ENCODE measurements at places on chromosomes 4 and X. TPM values are rescaled to one million over a fixed set of nuclear protein-coding genes. Genes with fewer than 3 reads are reported as not detected.
A peak's percentile ranks its signal among the peaks of the same experiment; 100 is the strongest.

Gene FLNA
- total RNA-seq: 832 TPM

Gene RTL3
- not detected for total RNA-seq

Gene MAGIX
- 2.7 TPM for total RNA-seq

Gene ADH1C
- total RNA-seq: not detected

Gene SLC9B1
- total RNA-seq: not detected

Gene AMBN
- not detected for total RNA-seq

Gene SPANXD
- total RNA-seq: not detected

Gene P2RY4
- 0.20 TPM for total RNA-seq

- DNase-seq: peak; percentile 43
Observed at GRCh38 chr4:184097241-184097605, 120.5 kb downstream of the ENPP6 start.

DNA sequence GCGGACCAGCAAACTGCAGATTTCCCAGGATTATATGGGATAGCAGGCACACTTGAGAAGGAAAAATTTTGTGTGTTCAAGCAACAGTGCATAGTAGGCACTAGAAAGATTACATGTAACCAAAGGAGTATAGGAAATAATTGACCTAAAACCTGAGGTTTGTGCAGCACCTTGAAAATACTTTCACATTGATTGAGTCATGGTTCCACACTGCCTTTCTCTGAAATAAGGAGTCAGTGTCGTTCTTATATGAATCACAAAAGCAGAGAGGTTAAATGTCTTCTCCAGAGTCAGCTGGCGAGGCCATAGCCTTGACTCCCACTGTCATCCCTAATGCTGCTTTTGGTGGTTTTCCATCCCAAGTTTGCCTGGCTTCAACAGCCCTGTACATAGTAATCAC, 138.9 kb downstream of the SOWAHB start:
- DNase-seq: no peak

DNA sequence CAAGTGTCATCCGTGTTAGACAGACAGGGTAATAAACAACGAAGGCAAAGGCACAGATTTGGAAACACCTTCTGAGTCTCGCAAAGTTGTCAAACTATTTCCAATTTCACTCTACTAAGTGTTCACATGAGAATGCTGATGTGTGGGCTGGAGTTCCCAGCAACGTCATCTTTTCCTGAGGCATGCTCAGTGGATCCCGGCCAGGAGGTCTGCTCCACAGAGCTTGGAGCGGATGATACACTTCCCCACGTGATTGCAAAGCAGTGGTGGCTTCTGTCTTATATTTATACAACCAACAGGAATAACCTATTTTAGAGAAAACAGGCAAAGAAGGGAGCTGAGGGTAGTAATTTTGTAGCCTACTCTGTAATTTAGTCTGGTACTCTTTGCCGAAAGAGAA, 40.1 kb upstream of the PDK3 start:
- DNase-seq: no peak

GRCh38 chrX:15350329-15350996, 15.1 kb upstream of the PIGA start:
- DNase-seq: no peak

DNA sequence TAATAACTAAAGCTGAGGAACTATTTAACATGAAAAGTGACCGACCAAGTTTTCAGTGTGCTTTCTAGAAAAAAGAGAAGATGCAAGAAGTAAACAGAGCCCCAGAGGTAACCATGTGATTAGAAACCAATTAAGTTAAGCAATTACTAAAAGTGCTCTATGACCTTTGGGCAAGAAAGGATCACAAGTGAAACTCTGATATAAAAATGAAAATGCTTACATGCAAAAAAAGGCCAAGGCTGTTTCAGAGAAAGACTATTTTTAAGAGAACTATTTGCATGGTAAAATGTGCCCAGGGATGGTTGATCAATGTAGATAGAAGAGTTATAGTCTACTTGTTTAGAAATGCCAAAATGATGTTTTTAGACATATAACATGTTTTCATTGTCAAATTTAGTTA, 22.0 kb downstream of the KLHL15 start:
- DNase-seq: no peak

- no peak for DNase-seq
Observed at GRCh38 chr4:14233126-14233525, 605.6 kb upstream of the BOD1L1 start.

DNA sequence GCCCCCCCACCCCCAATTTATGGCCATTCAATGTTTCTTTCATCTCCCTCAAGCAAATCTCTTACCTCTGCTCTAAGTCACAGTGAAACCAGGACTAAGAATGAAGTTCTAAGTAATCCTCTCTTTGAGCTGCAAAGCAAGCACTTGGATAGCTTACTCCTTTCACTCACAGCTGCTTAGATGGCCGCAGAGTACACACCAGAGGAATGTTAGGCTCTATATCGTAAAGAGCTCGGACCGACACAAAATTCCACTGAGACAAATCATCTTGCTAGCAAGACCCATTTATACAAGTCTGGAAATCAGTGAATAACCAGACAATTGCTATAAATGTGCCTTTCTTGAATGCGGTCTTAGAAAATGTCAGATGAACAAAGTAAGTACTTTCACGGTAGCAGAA, 135.0 kb downstream of the IDS start:
- DNase-seq: no peak

- DNase-seq: no peak
Observed at GRCh38 chrX:112818114-112819007, 22.3 kb downstream of the AMOT start.

DNA sequence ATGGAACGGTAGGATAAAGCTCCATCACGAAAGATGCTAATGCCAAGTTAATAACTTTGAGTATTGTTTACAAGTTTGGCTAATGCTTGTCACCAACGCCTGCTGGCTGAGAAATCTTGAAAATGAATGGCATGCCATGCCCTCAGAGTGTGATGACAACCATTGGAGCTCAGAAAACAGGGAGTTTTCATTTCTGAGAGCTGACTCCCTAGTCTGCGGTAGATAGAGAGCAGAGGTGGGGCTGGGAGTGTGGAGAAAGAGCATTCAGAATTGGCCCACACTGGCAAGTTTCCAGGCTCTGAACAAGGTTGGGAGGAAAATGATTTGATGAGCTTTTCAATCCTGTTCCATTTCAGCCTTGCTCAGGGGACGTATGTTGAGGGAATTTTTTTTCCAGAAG, 183.9 kb downstream of the CPEB2 start:
- no peak for DNase-seq

DNA sequence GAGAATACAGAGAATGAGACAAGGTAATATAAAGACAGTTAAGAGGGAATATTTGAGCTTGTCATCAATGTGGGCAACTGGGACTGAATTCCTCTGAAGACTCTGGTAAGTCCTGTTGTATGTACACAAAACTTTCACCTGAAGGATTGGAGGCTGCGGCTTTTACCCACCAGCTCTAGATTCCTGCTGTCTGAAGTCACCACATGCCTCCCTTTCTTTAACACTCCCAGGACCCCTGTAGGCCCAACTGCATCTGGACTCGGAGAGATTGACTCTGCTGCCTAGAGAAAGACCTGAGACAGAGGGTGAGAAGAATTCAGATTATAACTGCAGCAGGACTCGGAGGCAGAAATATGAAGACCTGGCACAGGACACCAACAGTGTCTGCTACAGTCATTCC, 1048.0 kb downstream of the PDHA2 start:
- no peak for DNase-seq

DNA sequence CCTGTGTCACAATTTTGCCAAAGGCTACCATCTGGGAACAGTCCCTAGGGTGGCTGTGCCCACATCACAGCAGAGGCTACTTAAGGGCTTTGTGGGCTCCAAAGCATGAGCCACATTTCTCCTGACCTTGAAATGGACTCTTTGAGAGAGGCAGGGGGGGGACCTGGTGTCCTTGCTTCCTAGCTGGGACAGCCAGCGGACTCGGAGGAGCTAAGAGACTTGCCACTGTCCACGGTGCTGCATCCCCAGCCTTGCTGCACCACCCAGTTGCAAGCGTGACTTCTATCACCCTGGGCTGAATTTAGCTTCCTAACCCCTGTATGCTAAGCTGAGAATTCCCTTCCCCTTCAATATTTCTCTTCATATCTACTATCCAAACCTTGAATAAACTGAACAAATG, 99.0 kb downstream of the PHKA2 start:
- DNase-seq: no peak
